Cardiac septum (tissue), 1 donor: ENCODE measurements at places on chromosomes 1 and 21. TPM values are rescaled to one million over a fixed set of nuclear protein-coding genes. Genes with fewer than 3 reads are reported as not detected.

GRCh38 chr1:223363856-223364684 is at the start of gene SUSD4:
Gene SUSD4 (minus strand): TSS chr1:223364176. CDS start chr1:223363425, 751 bp downstream.
- DNase-seq, result no peak

Gene OR2T11
- not detected for total RNA-seq

DNA sequence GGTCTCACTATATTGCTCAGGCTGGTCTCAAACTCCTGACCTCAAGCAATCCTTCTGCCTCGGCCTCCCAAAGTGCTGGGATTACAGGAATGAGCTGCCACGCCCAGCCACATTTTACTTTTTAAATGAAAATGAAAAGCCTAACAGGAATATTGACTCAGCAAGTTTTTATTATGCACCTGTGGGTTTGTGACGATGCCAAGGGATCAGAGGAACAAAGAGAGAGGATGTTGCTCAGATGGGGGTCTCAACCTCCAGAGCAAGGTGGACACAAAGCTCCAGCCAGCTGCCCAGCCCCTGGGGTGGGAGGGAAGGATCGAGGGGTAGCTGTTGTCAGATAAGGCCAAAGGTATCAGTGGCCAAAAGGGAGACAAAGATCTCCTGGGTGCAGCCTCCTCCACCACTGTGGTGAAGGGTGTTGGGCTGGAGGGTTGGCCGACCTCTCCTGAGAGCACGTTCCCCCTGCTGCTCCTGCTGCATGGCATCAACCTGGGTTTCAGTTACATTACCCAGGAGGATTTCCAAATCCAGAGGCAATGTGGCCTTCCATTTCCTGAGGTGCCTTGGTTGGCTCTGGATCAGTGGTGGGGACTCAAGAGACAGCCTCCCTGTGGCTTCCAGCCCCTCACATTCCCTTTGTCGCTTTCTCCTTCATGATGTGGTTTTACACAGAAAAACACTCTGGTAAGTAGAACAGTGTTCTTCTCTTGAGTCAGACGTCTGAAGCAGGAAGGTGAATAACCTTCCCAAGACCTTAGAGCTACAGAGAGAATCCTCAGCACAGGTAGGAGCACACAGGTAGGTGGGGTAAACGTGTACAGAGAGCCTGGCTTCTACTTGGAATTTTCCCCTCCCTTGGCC is 34.2 kb downstream of the ZNF496 start:
- no peak for DNase-seq

Gene OR2L5
- not detected for total RNA-seq

DNA sequence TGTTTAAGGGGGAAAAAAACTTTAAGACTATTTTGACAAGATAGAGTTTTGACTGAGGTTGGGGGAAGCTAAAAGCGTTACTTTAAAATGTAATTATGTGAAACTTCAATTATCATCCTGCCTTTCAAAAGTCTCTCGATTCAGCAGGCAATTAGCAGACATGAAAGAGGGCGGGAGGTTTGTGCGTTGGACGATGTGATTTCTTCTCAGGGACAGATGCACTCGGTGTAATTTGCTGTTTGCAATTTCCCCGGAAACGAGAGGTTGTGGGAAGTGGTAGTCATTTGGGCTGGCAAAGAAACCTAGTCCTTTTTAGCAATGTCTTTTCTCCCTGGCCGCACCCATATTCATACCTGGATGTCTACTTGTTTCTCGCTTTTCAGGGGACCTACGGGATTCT is 27.1 kb downstream of the KAZN start:
- no peak for DNase-seq

- DNase-seq, result peak; percentile 78
These were observed at the start of gene RBP7 for GRCh38 chr1:9996624-9997582. Gene RBP7 (plus strand): TSS chr1:9997228. CDS start chr1:9997259, 31 bp downstream.

DNA sequence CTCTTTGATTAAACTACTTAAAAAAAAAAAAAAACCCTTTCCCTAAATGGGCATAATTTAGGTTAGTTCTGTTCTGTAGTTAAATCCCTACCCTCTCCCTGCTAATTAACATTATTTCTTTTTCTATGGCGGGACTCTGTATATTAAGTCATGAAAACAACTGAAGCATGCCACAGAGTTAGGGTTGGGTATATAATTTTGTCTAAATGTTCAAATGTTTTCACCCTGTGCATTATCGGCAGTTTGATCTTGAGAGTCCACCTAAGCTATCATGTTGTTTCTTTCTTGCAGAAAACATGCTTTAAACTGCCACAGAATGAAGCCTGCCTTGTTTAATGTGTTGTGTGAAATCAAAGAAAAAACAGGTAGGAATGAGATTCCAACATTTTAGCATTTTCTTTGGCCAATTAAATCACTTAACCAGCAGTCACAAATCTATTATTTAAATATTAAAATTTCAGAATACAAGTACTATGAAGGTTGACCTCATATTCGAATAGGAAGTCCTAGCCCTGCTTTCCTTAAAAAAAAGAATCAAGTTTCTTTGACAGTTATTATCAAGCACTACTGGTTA is 4.0 kb downstream of the PBX1 start:
- DNase-seq, result no peak

Gene SPATA17
- total RNA-seq, result 0.78 TPM

GRCh38 chr1:17933501-17933900 is 174.1 kb upstream of the IGSF21 start:
- DNase-seq, result no peak

Gene MATN1
- not detected for total RNA-seq

- no peak for DNase-seq
These were observed 2.9 kb downstream of the CHAF1B start for GRCh38 chr21:36388096-36388495.

Gene LCE2B
- not detected for total RNA-seq

DNA sequence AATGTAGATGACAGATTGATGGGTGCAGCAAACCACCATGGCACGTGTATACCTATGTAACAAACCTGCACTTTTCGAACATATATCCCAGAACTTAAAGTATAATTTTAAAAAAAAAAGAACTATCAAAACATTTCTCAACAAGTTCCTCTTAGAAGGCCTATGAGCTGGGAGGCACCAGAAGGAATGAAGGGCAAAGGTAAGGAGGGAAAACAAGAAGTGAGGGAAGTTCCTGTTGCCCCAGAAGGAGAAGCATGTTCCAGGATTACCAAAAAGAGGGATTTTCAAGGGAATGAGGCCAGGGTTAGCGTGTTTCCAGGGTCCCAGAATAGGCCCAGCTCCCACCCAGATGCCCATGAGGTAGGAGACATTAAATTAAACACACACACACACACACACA is 361.0 kb downstream of the SETD4 start:
- DNase-seq, result no peak

Gene NES
- total RNA-seq, result 699 TPM

DNA sequence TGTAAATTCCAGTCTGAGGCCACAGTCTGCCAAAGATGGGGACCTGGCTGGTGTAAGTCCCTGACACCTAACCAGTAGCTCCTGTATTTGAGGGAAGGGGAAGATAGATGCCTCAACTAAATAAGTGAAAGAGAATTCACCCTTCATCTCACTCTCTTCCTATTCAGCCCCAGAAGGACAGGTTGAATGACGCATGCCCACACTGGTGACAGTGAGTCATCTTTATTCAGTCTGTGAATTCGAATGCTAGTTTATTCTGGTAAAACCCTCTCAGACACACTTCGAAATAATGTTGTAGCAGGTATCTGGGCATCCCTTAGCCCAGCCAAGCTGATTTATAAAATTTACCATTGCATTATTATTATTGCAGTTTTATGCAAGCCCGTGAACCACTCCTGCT is 617.0 kb upstream of the PRMT6 start:
- no peak for DNase-seq

DNA sequence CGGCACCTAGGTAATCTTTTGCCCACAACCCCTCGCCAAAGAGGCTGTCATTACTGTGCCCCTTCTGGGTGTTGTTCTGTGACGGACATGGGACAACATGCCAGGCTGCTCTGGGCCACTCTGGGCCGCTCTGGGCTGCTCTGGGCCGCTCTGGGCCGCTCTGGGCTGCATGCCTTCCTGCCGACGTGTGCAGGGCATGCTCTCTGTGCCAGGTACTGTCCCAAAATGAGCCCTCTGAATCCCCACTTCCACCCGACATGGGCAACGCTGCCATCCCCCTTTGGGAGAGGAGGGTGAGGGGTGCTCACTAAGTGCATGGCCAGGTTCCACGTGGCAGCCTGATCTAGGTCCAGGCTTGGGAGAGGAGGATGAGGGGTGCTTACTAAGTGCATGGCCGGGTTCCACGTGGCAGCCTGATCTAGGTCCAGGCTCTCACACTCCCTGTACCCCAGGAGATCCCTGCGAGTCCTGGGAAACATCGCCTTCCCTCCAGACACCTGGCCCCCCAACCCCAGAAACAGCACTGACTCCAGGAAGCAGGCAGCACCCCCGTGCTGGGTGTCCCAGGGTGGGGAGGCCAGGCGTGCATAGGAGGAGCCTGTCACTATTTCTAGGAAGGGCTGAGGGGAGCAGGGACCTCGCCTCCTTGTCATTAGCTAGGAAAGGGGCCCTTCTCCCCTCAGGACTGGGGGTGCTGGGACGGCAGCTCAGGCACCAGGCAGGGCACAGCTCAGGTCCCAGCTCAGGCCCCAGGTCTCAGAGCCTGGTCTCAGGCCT is 16.5 kb downstream of the TTC34 start:
- DNase-seq, result peak; percentile 26

Gene CRYAA
- not detected for total RNA-seq

DNA sequence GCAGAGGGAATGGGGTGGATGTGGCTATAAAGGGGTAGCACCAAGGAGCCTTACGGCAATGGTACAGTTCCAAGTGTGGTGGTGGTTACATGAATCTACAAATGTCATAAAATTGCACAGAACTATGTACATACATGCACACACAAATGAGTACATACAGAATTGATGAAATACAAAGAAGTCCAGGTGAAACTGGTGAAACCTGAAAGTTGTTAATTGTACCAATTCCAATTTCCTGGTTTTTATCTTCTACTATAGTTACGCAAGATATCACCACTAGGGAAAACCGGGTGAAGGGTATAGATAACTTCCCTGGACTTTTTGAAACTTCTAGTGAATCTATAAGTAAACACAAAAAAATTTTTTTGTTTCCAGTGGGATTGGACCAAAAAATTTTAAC is 18.9 kb downstream of the HSF2BP start:
- no peak for DNase-seq

Gene CCDC190
- total RNA-seq, result 0.59 TPM

DNA sequence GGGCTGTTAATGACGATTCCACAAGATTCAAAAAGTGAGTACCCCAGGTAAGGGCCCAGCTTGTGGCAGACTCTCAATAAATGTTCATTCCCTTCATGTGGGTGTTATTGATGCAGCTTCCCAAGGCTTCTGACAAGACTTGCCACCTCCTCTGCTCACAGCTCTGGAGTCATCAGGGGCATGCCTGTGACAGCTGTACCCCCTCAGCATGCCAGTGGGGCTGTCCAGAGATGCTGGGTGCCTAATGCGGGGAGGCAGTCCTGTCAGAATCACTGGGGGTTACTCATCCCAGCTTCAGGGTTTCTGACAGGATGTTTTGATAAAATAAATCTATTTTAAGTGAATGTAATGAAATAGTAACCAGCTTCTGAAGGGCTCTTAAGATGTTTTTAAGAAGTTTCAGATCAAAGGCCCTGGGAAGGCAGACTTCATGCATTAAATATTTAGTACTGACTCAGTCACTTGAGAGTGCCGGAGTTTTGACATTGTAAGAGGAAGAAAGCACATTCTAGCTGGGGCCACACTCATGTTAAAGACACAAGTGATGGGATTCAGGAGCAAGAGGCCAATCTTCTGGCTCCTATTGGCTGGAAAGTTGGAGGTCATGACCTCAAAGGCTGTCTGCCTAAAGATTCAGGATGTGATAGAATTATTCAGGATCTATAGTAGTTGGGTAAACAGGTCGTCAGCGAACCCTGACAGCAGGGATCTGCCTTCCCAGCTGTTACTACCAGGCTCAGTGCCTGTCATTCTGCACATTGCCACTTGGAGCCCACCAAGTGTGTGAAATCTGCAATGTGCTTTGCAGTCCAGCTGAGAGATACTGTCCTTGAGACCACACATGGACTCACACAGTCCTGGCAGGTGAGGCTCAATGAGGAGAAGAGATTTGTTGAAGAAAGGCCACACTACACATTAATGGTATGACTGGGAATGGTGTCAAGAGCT is 239.6 kb upstream of the BEND5 start:
- no peak for DNase-seq

DNA sequence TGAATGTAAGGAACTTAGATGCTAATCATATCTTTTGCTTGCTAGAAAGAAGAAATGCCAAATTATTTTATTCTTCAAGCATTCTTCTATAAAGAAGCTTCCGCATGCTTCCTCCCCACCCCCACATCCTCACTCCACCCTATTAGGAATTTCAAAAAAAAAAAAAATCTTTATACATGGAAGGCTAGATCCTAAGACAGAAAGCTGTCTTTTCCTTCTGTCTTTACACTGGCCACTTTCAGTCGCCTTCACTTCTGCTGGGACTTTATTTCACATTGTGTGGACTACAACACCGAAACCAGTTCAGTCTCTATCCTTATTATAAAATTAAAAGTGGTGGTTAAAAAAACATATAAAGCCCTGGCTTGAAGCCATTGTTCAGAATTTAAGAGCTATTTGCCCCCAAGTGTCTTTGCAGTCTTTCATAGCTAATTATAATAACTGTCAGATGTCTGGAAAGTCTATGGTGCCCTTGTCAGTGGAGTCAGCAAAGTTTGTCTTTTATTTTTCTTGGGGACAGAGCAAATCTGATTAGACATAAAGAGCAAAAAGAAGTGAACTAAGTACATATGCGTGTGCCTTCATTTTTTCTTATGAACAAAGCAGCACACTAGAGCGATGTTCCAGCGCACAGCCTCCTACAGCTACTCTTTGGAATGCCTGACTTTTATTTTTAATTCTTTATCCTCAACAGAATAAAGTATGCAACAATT is 297.7 kb downstream of the PTPRC start:
- DNase-seq, result no peak

- DNase-seq, result peak; percentile 76
These were observed 544 bp downstream of the PPM1J start for GRCh38 chr1:112714313-112715263.

Gene AMY2A
- total RNA-seq, result not detected

Gene TFF2
- not detected for total RNA-seq

- DNase-seq, result no peak
These were observed 21.5 kb upstream of the NHLH2 start for GRCh38 chr1:115862403-115862802.

GRCh38 chr1:113217447-113218208 is 144.6 kb downstream of the LRIG2 start:
- no peak for DNase-seq

GRCh38 chr1:48470481-48470855 is 1.5 kb downstream of the SPATA6 start:
- no peak for DNase-seq
